ENCODE measurements at places on chromosomes 11 and 22.
A peak's percentile ranks its signal among the peaks of the same experiment; 100 is the strongest.

- DNase-seq: no peak
These were observed 25.4 kb downstream of the MICAL3 start for GRCh38 chr22:17998913-17999312.

- no peak for DNase-seq
These were observed 207.1 kb upstream of the PLET1 start for GRCh38 chr11:112467721-112468120.

- no peak for DNase-seq
These were observed 3.9 kb upstream of the NEFH start for GRCh38 chr22:29476116-29476515.

DNA sequence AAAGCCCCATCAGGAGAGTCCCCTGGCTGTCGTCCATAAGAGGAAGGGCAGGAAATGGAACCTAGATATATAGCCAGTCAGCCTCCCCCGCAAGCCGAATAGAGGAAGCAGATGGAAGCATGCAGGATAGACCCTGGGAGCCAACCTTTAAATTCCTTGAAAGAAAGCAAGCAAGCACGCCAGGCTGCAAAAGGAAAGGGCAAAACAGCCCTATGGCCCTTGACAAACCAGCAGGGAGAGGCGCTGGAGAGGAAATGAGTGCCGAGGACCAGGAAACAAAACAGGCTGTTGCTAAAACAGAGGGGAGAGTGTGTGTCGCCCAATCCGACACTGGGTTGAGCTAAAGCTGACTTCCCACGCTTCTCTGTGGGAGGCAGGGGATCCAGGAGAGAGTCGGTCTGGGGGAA, 203.5 kb upstream of the MTNR1B start:
- DNase-seq: peak; percentile 9

- no peak for DNase-seq
These were observed 26.9 kb upstream of the CSTF3 start for GRCh38 chr11:33187998-33188722.

DNA sequence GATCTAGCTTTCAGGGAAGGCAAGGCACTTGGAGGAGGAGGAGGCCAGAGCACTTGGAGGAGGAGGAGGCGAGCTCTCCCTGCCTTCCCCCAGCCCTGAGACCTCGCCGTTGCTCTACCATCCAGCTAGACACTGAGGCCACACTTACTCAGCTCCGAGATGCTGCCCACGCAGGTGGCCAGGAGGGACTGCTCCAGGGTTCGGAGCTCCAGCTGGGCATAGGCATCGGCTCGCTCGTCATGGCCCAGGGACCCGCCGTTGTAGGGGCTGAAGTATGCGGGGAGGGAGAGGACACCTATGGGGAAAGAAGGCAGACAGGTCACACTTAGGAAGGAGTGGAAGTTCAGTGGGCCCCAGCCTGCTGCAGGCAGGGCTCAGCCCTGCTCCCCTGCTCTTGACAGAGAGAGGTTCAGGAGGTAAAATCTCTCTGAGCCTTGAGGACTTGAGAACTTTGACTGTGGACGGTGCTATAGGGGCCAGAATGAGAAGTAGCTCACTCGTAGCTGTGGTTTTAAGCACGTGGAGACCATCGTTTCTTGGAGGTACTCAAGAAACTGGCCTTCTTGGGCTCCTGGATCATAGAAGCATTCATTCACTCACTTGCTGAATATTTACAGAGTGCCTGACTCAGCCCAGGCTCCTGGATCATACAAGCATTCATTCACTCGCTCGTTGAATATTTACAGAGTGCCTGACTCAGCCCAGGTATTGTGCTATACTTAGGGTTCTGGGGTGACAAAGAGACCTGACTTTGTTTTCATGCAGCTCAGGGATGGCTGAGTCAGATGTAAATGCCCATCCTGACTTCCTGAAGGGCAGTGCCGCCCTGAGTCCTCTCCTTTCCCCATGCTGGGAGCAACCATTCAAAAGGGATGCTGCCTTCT, 99.2 kb downstream of the NAT10 start:
- no peak for DNase-seq

DNA sequence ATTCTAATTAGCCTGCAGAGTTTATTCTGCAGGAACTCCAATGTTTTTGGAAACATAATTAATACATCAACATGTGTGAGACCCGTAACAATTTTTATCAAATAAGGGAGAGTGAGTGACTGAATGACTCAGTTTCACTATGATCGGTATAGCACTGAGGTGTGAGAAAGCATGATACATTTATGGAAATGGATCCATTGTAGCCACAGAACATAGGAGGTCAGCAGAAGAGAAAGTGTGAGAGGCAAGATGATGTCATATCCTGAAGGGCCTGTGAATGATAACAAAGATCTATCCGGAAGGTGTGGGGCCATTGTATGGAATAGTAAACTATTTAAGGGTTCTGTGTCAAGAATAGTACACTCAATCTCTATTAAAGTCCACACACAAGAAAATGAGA, 1406.1 kb upstream of the TENM4 start:
- no peak for DNase-seq

GRCh38 chr22:22818861-22819855, 68.5 kb upstream of the IGLL5 start:
- DNase-seq: no peak

DNA sequence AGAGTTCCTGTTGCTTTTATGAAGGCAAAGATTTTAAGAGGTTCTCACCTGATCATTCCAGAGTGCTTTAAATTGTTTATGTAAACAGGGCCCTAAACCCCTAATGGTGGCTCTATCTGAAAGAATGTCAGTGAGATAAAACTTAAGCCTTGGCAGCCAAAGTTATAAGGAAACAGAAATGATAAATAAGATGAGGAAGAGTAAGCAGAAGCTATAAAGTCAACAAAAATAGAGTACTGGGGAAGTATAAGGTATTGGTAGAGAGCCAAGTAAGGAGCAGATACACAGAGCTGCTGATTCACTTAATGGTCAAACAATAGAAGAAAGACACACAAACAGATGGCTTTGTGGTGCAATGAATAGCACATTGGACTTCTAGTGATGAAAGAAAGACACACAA, 37.9 kb downstream of the TMPRSS5 start:
- DNase-seq: no peak

- DNase-seq: no peak
These were observed 7.8 kb downstream of the PIM3 start for GRCh38 chr22:49968313-49968830.

DNA sequence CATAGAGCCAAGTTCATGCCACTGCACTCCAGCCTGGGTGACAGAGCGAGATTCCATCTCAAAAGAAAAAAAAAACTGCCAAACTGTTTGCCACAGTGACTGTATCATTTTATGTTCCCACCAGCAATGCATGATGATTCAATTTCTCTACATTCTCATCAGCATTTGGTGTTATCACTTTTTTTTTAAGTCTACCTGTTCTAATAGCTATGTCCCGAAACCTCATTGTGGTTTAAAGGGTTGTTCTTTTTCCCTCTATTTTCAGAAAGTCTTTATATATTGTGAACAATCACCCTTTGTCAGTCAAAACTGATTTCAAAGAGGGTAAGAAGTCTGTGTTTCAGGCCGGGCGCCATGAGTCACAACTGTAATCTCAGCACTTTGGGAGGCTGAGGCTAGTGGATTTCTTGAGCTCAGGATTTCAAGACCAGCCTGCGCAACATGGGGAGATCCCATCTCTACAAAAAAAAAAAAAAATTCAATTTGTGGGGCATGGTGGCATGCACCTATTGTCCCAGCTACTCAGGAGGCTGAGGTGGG, 14.8 kb upstream of the FAM168A start:
- DNase-seq: no peak

DNA sequence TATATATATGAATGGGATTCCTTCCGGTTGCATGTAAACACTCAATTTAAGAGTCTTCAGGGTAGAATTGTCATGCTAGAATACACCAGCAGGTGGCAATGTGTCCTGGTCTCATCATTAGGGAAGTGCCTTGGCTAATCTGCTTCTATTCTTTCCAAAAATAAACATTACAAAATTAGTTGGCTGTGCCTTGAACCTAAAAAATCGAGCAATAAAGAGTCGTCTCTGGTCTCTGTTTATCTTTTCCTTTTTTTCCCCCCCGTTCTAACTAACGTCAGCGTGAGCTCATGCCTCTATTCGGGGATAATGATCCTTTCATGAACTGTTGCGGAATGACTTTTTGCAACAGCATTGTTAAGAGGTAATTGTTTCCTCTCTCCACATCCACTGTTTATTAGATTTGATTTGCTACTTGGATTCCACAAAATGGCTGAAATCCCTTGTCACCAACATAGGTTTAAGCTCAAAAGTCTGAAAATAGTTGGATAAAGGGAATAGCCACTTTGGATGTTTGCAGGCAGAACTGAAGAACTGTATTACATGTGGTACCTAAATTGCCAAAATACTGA, 1.2 kb upstream of the ARHGEF12 start:
- peak; percentile 15 for DNase-seq

GRCh38 chr11:44398266-44399030, 88.5 kb upstream of the ALX4 start:
- no peak for DNase-seq

DNA sequence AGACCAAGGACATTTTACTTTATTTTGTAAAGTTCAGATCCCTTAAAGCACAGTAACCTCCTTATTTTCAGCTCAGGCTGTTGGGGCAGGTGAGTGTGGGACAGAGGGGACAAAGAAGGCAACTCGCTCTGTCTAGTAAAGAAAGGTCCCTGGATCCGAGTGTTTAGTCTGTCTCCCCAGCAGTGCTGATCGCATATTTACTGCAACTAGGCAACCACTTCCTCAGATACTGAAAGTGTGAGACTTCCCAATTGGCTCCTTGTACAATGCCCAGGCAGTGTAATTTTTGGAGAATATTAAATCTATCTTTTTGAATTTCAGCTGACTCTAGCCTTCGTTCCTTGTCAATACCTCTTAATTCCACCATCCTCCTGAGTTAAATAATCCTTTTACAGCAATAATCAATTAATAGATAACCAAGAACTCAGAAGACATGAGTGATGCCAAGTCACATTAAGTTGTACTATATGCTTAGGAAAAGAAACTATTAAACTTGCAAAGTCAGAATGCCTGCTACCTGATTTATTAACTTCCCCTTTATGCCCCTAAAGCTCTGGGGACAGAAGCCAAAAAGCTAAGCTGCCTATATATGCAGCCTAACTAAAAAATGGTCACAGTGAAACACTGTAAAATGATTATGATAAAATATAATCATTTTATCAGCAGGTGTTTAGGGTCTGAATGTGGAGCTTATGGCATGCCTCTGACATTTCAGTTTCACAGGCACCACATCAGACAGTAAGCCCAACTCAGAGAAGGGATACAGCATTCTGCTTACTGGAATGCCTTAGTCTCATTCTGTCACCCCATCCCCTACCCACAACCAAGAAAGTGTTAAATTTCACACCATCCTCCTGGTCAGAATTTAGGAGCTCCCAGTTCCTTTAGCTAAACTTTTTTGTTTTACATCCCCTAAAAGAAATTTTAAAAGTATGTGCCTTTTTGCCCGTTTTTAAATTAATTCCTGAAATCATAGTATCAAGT, 138.7 kb downstream of the TRIM44 start:
- DNase-seq: no peak

DNA sequence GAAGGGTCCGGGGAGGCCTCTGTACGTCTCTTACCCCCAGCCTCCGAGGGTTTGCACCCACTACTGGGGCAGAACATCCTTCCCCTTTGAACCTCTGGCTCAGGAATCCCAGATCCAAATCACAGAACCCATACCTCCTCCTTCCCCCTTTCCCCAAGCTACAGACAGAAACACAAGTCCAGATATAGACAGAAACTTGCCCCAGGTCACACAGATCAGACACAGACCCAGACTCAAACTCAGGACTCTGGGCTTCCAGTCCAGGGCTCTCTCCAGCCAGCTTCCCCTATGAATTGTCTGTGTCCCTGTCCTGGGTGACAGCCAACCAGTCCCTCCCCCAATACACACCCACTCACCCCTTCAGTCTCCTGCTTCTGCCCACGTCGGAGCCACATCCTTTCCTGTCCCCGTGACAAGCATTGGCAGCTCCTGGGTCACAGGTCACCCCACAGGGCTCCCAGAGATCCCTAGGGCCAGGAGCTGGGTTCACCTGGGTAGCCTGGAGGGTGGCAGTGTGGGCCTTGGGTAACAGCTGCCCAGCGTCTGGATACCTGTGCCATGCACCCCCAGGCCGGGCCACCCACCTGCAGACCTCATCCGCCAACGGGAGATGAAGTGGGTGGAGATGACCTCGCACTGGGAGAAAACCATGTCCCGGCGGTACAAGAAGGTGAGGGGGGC, 772 bp downstream of the TBC1D10C start:
- peak; percentile 14 for DNase-seq

DNA sequence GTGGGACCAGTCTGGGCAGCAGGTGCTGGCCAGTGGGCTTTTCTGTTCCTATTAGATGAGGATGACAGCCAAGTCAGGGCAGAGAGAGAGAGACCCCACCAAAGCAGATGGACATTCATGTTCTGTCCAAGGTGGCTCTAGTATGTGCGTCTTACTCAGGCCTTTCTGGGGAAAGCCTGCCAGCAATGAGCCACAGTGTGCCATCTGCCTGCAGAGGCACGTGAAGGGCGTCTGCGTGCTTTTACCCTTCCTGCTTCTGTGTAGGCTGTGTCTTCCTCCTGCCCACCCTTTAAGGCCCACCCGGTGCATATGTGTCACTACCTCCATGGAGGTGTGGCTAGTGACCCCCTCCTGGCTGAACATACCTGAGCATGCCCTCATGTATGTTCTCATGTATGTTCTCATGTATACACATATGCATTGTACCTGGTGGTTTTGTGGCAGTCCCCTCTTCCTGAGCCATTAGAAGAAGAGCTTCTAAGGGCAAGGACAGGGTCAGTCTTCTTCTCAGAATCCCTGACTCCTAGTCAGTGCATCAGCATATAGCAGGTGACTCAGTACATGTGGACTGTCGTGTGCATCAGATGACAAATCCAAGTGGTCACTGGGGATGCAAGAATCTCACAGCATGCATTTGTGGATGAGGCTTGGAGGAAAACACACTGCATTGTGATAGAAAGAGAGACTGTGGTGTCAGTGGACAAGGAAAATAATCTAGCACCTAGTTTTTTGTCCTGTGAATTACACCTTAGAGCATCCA, 90.4 kb upstream of the YWHAH start:
- no peak for DNase-seq

- DNase-seq: no peak
These were observed 94.7 kb downstream of the MUC15 start for GRCh38 chr11:26477396-26477795.

- no peak for DNase-seq
These were observed 64.6 kb upstream of the LMO1 start for GRCh38 chr11:8328231-8328794.
